Aorta (tissue), 5 donors: ENCODE measurements at places on chromosomes 1 and 21. TPM values are rescaled to one million over a fixed set of nuclear protein-coding genes. Genes with fewer than 3 reads are reported as not detected.

The CLCNKA gene
- 1.0 TPM for total RNA-seq

The CHIA gene
- not detected for total RNA-seq

- no peak for DNase-seq
Measured at GRCh38 chr1:65308781-65309303, 501 bp upstream of the DNAJC6 start.

GRCh38 chr1:108107658-108108057, 92.5 kb downstream of the SLC25A24 start:
- DNase-seq = no peak

DNA sequence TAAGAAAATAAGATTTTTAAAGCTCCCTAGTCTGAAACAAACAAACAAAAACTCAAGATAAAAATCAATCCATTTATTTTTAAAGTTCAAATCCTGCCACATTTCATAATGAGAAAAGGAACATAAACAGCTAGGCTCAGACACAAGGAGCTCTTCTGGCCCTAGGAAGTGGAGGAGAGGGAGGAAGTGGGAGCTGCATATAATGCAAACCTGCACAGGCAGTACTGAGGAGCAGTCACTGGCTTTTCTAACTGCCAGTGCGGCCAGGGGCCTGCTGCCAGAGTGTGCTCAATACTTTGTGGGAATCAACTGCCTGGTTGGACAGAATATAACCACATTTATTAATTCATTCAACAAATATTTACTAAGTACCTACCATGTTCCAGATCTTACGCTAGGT, 139.8 kb upstream of the SPATA6 start:
- DNase-seq = no peak

DNA sequence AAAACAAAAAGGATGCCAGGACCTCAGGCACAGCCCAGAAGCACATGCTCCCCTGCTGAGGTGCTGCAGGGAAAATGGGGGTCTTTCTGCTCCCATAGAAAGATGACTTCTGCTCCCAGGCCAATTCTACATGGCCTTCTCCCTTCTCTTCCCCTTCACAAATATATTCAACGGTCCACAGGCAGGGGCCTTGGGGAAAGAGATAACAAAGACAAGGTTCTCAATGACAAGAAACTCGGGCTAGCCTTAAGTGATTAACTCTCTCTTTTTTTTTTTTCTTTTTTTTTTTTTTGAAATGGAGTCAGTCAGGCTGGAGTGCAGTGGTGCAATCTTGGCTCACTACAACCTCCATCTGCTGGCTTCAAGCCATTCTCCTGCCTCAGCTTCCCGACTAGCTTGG, 54.2 kb downstream of the H3-3A start:
- DNase-seq = no peak

- no peak for DNase-seq
Measured at GRCh38 chr1:106037526-106037925, 1018.9 kb upstream of the PRMT6 start.

GRCh38 chr1:22587247-22587646, 24.0 kb downstream of the EPHA8 start:
- DNase-seq = no peak
